ENCODE measurements at places on chromosomes 3 and 15.

- no peak for DNase-seq
Observed at GRCh38 chr15:25679492-25679891, 183.6 kb downstream of the ATP10A start.

DNA sequence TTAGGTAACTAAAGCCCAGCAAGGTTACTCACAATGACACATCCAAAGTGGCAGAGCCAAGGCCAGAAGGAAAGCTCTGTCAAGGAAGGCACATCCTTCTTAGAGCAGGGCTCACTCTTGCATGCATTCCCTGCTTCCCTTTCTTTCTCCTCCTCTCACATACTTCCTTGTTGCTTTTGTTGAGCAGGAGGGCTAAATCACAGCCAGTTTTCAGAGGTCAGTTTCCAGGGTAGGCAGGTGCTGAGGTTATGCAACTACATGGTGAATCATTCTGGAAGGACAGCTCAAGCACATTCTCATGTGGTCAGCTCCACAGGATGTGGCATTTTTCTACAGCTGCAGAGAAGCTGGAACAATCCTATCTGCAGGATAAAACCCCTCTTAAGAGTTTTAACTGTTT is 275.6 kb downstream of the ZNF621 start:
- DNase-seq, result no peak

DNA sequence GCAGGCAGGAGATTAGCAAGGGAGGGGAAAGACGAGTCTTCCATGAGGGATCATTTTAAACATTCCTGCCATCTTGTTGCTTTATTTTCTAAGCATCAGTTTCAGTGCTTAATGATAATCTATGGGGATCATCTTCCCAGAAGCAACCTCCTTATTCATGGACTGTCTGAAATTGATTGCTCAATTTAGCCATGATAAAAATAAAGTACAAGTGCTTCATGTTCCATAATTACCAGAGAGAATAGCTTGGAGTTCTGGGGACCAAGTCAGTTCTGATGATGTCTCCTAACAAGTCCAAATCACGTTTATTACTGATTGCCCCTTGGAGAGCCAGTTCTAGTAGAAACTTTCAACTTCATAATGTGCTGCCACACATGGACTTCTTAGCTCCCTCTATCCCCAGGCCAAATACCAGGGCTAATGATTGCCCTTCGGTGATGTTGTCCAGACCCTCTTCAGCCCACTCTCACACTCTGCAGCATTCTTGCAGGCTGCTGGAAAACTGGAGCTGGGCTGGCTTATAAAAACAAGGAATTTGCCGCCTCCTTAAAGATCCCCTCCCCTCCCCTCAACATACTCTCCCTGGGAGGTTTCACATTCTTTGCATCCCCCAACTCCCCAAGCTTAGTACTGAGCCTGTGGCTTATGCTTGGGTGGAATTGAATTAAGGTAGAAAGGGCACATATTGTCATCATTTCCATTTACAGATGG is 222.1 kb upstream of the ADAMTS9 start:
- no peak for DNase-seq

GRCh38 chr3:70530626-70531025 is 218.2 kb upstream of the MDFIC2 start:
- no peak for DNase-seq

GRCh38 chr3:87361271-87361670 is 84.9 kb upstream of the POU1F1 start:
- no peak for DNase-seq

DNA sequence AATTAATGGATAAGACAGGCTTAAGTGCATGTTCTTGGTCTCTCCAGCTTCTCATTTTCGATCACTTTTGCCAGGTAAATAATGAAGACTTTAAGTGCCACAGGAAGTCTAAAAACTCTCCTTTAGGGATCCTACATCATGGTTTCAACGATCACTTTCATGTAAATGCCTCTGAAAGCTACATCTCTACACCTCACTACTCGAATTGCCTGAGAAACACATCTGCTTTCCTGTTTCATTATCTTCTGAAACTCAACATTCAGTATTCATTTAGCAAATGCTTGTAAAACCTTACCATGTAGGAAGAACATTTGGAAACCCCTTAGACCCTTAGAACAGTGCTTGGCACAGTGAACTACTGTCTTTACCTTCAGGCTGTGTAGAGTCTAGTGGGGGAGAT is 16.2 kb downstream of the THAP10 start:
- DNase-seq, result no peak
